Stomach (tissue), 19 donors: ENCODE measurements at places on chromosomes 12 and 14. TPM values are rescaled to one million over a fixed set of nuclear protein-coding genes. Genes with fewer than 3 reads are reported as not detected.

The PLEKHG7 gene
- total RNA-seq: 2.7 TPM

The NDRG2 gene
- total RNA-seq: 115 TPM

DNA sequence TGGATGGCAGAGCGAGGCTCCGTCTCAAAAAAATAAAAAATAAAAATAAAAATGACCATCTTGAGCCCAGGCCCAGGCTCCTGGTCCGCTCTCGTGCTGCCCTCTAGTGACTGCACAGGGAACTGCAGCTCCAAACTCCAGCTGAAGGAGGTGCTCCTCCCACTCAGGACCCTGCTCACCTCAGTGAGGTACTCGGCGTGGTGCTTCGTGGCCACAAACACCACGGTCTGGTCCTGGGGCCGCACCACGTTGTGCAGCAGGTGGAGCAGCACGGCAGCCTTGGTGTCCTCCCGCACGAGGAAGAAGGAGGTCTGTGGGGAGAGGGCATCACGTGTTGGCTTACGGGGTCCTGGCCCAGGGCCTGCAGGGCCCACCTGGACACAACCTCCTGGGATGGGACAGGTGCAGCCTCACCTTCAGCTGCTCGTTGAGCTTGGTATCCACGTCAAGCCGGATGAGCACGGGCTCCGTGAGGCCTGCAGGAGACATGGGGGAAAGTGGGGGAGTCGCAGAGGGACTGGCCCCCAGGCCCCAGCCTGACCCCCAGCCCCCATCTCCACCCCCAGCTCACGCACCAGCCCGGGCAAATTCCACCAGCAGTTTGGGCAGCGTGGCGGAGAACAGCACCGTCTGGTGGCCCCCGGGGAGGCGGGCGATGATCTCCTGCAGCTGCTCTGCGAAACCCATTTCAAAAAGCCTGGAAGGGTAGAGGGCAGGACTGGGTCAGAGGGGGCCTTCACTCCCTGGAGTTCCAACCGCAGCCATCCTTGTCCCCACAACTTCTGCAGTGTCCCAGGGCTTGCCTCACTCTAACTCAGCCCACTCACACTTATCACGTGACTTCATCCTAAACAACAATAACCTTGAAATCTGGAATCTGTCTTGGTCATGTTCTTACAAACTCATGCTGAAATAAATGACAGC is 10.6 kb downstream of the DDX54 start:
- no peak overlapping the region for H3K27ac ChIP-seq
- H3K27me3 ChIP-seq: no peaks in the 10 kb centered on the region
- H3K36me3 ChIP-seq: peaks cover 90% of the 10 kb centered on the region
- H3K4me3 ChIP-seq: no peak overlapping the region
- no peaks in the 10 kb centered on the region for H3K4me1 ChIP-seq

GRCh38 chr14:71523630-71524319 is 408.5 kb upstream of the RGS6 start:
- no peaks in the 10 kb centered on the region for H3K27me3 ChIP-seq
- H3K4me3 ChIP-seq: no peak overlapping the region
- no peaks in the 10 kb centered on the region for H3K4me1 ChIP-seq
- H3K36me3 ChIP-seq: no peaks in the 10 kb centered on the region

DNA sequence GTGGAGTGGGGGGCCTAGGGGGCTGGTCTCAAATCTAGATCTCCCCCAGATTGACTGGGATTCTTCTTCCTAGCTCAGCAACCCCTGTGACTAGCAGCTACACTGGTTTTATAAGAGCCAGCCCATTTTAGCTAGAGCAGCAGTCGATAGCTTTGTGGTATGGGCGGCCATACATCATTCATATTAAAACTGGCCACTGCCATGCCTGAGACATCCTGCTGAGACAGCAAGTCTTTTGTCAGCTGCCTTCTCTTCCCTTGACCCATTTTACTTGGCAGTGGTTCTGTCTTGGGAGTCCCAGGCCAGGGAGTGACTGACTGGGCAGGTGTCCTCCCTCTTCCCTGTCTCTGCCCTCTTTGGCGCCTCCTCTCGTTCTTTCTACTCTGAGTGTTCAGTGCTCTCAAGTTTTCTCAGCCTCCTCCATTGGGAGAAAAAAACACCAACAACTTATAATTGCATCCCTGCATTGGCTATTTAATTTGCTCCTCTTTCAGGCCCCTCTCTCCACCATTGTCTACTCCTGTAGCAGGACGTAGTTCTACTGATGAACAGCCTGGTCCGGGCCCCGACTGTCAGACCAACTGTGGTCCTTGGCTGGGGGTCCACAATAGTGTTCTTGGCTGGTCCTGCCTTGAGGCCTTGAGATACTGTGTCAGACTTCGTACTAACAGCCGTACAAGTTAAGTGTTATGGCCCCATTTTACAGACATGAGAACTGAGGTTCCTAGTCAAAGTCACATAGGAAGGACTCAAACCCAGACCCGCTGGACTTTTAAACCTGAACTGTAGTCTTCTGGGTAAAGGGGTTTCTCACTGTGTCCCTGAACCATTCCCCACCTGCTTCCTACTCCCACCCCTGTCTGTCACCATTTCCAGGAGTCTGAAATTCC is 18.3 kb upstream of the JDP2 start:
- no peaks in the 10 kb centered on the region for H3K4me1 ChIP-seq
- DNase-seq: no peak
- H3K27me3 ChIP-seq: no peaks in the 10 kb centered on the region
- no peak overlapping the region for H3K27ac ChIP-seq
- H3K4me3 ChIP-seq: no peak overlapping the region
